ENCODE measurements at places on chromosomes 3 and 15. TPM values are rescaled to one million over a fixed set of nuclear protein-coding genes. Genes with fewer than 3 reads are reported as not detected.

Gene TF
- total RNA-seq: 0.21 TPM

Gene BAHD1
- 5.5 TPM for total RNA-seq

Gene STIMATE
- total RNA-seq: 17.7 TPM

Gene SENP8
- 2.7 TPM for total RNA-seq

Data from nasal cavity respiratory epithelium epithelial cell of viscerocranial mucosa (primary cell).